ENCODE measurements at places on chromosomes 3 and 15. TPM values are rescaled to one million over a fixed set of nuclear protein-coding genes. Genes with fewer than 3 reads are reported as not detected.

- H3K4me3 ChIP-seq, result no peak overlapping the region
- no peak overlapping the region for H3K27ac ChIP-seq
- H3K36me3 ChIP-seq, result no peaks in the 10 kb centered on the region
- DNase-seq, result no peak
Measured at GRCh38 chr3:14608298-14608697, 43.3 kb upstream of the CCDC174 start.

GRCh38 chr15:41798607-41799487, 24.6 kb downstream of the MAPKBP1 start:
- H3K4me3 ChIP-seq, result no peak overlapping the region
- no peak overlapping the region for H3K27ac ChIP-seq
- H3K4me1 ChIP-seq, result peaks cover 18% of the 10 kb centered on the region
- peaks cover 16% of the 10 kb centered on the region for H3K36me3 ChIP-seq
- no peak for DNase-seq

The ST6GAL1 gene
- total RNA-seq, result 56.2 TPM

- peaks cover 7% of the 10 kb centered on the region for H3K4me1 ChIP-seq
- peak overlapping the region; percentile 51 for H3K27ac ChIP-seq
- no peak overlapping the region for H3K4me3 ChIP-seq
- no peaks in the 10 kb centered on the region for H3K36me3 ChIP-seq
- no peak for DNase-seq
Measured at GRCh38 chr3:16399473-16399872, 114.0 kb downstream of the RFTN1 start.

DNA sequence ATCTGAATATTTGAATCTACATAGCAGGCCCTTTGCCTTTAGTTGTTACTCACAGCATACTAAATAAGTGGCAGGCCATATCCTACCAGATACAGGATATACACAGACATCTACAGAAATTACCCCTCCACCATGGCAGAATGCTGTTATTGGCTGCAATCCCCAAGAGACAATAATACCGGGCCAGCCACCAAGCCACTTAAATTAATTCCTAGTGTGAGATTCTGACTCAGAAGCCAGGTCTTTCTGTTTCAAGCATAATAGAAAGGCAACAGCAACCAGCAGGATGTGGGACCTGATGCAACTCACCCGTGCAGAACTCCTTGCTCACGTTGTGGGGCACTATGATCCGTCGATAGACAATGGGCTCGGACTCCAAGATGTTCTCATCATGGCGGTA, 39.8 kb downstream of the CLK3 start:
- H3K36me3 ChIP-seq, result peaks cover 11% of the 10 kb centered on the region
- H3K4me1 ChIP-seq, result peaks cover 35% of the 10 kb centered on the region
- H3K4me3 ChIP-seq, result no peak overlapping the region
- H3K27me3 ChIP-seq, result no peaks in the 10 kb centered on the region

DNA sequence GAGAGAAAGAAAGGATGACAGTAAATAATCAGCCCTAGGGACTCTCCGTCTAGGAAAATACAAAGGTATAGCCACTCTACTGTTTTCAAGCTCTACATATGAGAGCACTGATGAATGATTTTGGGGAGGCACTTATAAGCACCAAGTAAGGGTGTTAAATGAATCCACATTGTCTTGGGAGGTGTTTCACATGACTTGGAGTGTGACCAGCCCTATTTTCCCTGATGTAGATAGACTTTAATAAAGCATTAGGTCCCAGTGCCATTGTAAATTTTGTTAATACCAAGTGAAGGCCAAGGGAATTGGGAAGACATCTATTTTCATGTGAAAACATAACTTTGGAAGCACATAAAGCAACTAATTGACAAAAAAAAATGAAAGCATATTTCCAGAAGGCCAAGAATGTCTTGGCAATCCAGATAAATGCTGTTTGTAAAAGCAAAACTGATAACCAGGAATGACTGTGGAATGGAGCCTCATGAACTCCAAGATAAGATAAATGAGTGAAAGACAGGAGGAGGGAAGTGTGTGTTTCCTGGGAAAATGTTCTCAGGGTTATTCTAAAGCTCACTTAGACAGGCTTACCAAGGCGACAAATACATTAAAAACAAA, 96.0 kb upstream of the MYZAP start:
- no peak overlapping the region for H3K27ac ChIP-seq
- no peak overlapping the region for H3K4me3 ChIP-seq
- no peak for DNase-seq

DNA sequence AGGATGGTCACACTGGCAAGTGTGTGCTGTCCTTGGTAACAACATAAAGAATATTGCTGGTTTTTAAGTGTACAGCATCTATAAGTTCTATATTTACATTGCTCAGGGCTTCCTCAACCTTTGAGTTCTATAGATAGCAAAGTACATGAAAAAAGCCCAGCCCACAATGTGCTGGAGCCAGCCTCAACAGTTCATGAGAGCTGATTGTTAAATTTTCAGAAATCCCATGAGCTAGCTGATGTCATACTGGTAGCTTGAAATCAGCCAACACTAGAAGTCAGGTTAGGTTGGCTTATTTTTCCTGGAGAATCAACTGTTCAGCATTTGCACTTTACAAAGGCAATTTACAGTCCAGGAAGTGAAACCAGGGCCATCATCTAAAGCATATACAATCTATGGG, 102.8 kb downstream of the STRIT1 start:
- no peaks in the 10 kb centered on the region for H3K4me1 ChIP-seq
- H3K4me3 ChIP-seq, result no peak overlapping the region
- H3K36me3 ChIP-seq, result no peaks in the 10 kb centered on the region
- no peak for DNase-seq

DNA sequence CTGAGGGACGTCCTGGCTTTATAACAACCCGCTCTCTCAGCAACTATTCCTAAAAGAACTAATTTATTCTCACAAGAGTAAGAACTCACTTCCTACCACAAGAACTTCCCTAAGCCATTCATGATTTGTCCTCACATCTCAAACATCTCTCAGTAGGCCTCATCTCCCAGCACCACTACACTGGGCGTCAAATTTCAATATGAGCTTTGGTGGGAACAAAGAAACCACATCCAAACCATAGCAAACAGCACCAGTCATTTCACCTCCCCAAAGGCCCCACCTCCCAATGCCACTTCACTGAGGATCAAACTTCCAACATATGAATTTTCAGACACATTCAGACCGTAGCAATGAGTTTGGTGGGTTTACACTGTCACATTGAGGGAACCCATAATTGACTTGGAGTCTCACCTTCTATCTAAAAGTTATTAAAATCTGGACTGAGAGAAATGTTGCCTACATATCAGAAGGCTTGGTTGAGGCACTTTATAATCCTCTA, 116.4 kb upstream of the AGBL1 start:
- no peaks in the 10 kb centered on the region for H3K27me3 ChIP-seq
- no peaks in the 10 kb centered on the region for H3K36me3 ChIP-seq
- H3K27ac ChIP-seq, result no peak overlapping the region
- DNase-seq, result no peak
- H3K4me1 ChIP-seq, result no peaks in the 10 kb centered on the region

DNA sequence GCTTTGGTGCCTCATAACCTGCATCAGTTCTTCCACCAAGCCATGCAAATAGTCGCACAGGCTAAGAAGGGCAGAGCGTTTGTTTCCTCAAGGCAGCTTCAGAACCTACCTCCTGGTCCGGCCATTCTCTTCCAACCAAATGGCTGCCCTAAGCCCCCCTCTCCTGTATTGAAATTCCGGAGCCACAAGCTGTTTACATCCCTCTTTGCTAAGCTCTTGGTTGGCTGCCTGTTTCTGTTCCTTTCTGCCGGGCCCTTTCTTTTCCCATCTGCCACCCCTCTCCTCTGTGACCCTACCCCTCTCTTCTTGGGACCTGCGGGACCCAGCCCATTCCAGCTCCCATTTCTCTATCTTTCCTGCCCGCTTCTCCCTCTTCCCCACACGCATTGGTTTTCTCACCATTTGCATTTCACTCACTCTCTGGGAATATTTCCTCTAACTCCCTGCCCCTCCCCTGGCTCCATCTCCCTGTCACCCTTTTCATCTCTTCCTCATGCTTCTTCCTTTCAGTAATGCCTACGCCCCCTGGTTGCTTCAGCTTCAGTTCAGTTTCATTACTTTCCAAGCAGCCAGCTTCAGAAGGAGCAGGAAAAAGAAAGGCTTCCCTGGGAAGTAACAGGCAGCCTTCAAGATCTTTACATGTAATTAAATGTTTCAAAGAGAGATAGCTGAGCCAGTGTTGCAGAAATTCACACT, 113.5 kb downstream of the RAB11A start:
- no peaks in the 10 kb centered on the region for H3K4me1 ChIP-seq
- peaks cover 35% of the 10 kb centered on the region for H3K27me3 ChIP-seq
- H3K27ac ChIP-seq, result no peak overlapping the region
- no peak for DNase-seq
- no peak overlapping the region for H3K4me3 ChIP-seq

The TASOR gene
- total RNA-seq, result 22.7 TPM

The UCN2 gene
- total RNA-seq, result 0.30 TPM

DNA sequence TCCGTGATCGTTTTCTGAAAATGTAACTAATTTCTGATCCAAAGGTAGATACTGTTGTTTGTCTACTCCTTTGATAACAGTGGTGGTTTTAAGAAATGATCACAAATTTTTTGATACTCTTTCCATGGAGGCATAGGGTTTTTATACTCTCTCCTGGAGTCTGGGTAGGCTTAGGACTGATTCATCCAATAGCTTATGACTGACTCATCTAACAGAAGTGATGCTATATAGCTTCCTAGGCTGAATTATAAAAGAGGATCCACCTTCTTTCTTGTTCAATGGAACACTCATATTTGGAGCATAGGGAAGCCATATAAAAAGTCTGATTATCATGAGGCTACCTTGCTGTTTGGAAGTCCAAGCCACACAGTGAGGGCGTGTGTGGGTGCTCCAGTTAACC, 84.3 kb downstream of the CHST2 start:
- no peaks in the 10 kb centered on the region for H3K36me3 ChIP-seq
- no peaks in the 10 kb centered on the region for H3K27me3 ChIP-seq
- no peak overlapping the region for H3K27ac ChIP-seq
- no peak overlapping the region for H3K4me3 ChIP-seq
- DNase-seq, result no peak

The MAP1A gene
- total RNA-seq, result 25.0 TPM

DNA sequence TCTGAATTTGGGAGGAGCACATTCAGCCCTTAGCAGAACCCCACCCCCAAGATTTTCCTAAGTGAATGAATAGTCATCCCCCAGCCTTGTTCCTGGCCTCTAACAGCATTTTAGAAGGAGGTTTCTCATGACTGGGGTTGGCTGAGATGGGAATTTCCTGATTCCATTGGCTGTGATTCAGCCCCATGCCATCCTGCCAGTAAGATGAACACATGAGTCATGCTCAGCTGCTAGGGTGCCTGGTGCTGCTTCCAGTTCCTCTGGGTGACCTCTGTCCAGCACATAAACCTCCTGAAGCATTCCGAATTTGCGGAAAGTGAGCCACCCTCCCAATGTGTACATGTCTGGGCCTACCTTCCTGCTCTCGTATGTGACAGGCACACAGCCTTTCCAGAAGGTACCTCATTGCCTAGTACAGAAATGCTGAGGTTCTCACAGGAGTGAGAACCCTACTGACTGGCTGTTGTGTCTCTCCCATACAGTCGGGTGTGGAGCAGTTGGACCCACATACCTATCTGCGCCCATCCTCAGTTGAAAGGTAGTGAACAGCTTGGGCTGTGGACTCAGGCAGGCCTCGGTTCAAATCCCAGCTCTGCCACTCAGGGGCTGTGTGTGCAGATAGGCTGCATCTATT, 91.7 kb downstream of the APBA2 start:
- no peaks in the 10 kb centered on the region for H3K4me1 ChIP-seq
- no peaks in the 10 kb centered on the region for H3K27me3 ChIP-seq
- no peaks in the 10 kb centered on the region for H3K36me3 ChIP-seq
- no peak for DNase-seq
- H3K4me3 ChIP-seq, result no peak overlapping the region

DNA sequence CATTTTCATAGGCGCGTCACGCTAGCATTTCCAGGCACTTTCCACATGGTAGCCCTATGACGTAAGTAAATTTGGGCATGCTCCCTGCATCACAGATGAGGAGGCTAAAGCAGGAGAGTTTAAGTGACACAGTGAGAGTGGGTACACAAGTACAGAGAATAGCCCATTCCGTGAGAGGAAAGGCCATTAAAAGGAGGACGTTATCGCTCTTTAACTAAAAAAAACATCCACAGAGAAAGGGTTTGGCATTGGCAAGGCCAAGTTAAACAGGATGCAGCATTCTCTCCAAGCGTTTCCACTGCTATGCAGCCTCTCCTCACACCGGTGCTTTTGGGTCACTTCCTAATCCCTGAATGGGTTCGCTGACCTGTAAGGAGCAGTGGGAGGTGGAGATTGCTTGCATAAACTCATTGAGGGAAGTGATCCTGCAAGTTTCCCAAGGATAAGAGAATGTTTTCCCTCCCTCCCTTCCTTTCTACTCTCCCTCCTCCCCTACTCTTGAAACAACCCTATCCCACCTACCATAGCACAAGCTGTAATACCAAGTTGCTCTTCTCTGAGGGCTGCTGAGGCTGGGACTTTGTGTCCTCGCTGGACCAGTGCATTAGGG, 147.7 kb downstream of the VGLL4 start:
- no peaks in the 10 kb centered on the region for H3K36me3 ChIP-seq
- peak; percentile 35 for DNase-seq
- H3K27ac ChIP-seq, result peak overlapping the region; percentile 36
- no peak overlapping the region for H3K4me3 ChIP-seq
- H3K27me3 ChIP-seq, result no peaks in the 10 kb centered on the region

The TM4SF4 gene
- not detected for total RNA-seq

DNA sequence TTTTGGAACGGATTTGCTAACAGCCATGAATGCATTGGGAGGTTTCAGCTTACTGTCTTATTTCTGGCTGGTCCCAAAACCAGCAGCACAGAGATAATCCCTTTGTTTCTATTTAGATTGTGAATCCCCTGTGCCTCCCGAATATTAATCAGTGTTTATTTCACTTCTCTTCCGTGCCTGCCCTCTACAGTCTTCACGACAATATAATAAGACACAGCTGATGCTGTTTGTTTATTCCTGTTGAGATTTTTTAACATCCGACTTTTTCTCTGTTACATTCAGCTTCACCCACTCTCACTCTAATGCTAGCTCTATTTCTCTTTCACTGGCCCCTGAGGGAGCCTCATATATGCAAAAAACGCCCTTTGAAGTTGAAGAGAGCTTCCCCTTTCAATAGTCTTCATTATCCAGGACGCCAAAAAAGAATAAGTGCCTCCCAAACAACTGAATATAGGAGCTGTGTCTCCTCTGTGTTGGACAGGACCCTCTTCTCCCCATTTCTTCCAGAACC, 995.3 kb downstream of the ROBO2 start:
- no peak for DNase-seq
- no peaks in the 10 kb centered on the region for H3K27me3 ChIP-seq
- H3K4me1 ChIP-seq, result no peaks in the 10 kb centered on the region
- no peak overlapping the region for H3K27ac ChIP-seq

GRCh38 chr15:83656943-83657528, 3.1 kb downstream of the ADAMTSL3 start:
- peak overlapping the region; percentile 67 for H3K27ac ChIP-seq
- H3K36me3 ChIP-seq, result no peaks in the 10 kb centered on the region
- H3K27me3 ChIP-seq, result peaks cover 11% of the 10 kb centered on the region

The SLC26A6 gene
- total RNA-seq, result 9.9 TPM

The EXD1 gene
- not detected for total RNA-seq

The SPTBN5 gene
- 1.3 TPM for total RNA-seq

GRCh38 chr3:185527364-185527763, 25.0 kb downstream of the LIPH start:
- H3K27ac ChIP-seq, result no peak overlapping the region
- H3K4me1 ChIP-seq, result no peaks in the 10 kb centered on the region
- DNase-seq, result no peak
- no peak overlapping the region for H3K4me3 ChIP-seq
- H3K36me3 ChIP-seq, result no peaks in the 10 kb centered on the region
- no peaks in the 10 kb centered on the region for H3K27me3 ChIP-seq

Measured in heart left ventricle (tissue), 16 donors.